ENCODE measurements at places on chromosomes 2 and 18. TPM values are rescaled to one million over a fixed set of nuclear protein-coding genes. Genes with fewer than 3 reads are reported as not detected.

GRCh38 chr2:8494589-8494988 is 187.3 kb upstream of the ID2 start:
- no peaks in the 10 kb centered on the region for H3K4me1 ChIP-seq
- H3K36me3 ChIP-seq = no peaks in the 10 kb centered on the region
- no peak overlapping the region for H3K4me3 ChIP-seq
- H3K27ac ChIP-seq = no peak overlapping the region
- no peak for DNase-seq

DNA sequence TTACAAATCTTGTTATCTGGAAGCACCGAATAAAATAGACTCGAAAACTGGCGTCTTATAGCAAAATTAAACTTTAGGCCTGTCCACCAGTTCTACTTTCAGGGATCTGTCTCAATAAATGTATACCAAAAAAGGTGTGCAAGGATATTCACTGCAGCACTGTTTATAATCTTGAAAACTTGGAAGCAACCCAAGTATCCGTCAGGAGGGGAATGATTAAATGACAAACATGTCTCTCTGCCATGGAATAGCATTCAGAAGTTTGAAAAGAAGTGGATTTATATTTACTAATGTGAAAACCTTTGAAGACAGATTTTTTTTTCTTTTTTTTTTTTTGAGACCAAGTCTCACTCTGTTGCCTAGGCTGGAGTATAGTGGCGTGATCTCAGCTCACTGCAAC is 32.3 kb upstream of the SATB2 start:
- no peaks in the 10 kb centered on the region for H3K4me1 ChIP-seq
- no peak for DNase-seq
- H3K4me3 ChIP-seq = no peak overlapping the region

DNA sequence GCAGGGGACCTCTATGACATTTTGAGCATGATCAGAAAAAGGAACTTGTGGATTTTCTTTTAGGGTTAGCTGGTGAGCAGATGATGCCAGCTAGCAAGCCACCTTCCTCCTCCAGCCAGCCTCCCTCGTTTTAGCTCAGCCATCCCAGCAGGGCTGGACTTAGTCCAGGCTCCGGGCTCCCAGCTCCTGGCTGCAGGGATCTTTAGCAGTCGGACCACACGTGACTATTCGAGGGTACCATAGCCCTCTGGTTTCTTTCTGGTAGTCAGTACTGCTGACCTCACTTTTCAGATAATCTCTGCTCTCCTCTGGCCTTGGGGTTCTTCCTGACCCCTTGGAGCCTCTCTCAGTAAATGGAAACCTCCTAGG is 31.8 kb downstream of the NCK2 start:
- no peak for DNase-seq
- peaks cover 12% of the 10 kb centered on the region for H3K36me3 ChIP-seq
- H3K27ac ChIP-seq = peak overlapping the region; percentile 91
- H3K4me3 ChIP-seq = peak overlapping the region; percentile 52

DNA sequence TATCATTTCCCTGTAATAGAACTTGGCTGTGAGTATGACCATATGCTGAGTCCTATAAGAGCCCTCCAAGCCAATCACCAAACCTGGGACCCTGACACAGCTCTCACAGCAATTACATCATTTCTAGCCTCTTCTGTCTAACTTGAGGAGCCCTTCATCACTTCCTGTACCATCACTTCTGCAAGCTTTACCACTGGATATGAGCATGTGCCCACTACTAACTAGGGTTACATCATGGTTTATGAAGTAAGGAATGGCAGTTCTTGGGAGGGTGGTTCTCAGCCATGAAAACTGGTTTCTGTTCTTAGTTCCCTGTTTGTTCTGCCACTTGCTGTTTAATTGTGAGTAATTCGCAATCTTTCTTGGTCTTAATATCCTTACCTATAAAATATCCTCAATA is 31.0 kb upstream of the EPB41L3 start:
- no peak overlapping the region for H3K27ac ChIP-seq
- H3K27me3 ChIP-seq = no peaks in the 10 kb centered on the region
- no peak overlapping the region for H3K4me3 ChIP-seq
- no peak for DNase-seq
- H3K4me1 ChIP-seq = no peaks in the 10 kb centered on the region
- H3K36me3 ChIP-seq = no peaks in the 10 kb centered on the region

DNA sequence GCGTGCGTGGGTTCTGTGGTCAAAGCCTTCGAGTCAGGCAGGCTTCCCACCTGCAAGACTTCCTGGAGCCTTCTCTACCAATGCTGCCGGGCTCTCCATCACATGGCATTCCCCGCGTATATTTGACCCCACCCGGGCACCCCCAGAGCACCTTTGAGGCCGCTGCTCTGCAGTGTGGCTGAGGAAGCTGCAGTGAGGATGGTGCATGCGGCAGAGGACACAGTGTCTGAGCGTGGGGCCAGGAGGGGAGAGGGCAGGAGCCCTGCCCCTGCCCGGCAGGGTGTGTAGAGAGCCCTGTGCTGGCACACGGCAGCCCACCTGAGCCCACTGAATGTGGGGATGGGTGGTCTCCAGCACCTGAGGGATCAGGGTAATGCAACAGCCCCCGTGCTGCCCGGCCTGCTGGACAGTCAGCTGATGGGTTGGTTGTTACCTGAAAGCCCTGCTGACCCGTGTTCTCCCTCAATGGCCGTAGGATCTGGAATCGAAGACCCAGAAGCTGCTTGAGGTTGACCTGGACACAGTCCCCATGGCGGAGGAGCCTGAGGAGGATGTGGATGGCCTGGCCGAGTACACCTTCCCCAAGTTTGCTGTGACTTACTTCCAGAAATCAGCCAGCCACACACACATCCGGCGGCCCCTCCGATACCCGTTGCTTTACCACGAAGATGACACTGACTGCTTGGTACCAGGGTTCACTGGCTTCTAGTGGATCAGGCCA is 36.8 kb upstream of the GPR17 start:
- no peak overlapping the region for H3K4me3 ChIP-seq
- DNase-seq = no peak
- no peaks in the 10 kb centered on the region for H3K36me3 ChIP-seq
- no peak overlapping the region for H3K27ac ChIP-seq
- H3K4me1 ChIP-seq = peaks cover 2% of the 10 kb centered on the region

Gene CCBE1
- 0.32 TPM for total RNA-seq

DNA sequence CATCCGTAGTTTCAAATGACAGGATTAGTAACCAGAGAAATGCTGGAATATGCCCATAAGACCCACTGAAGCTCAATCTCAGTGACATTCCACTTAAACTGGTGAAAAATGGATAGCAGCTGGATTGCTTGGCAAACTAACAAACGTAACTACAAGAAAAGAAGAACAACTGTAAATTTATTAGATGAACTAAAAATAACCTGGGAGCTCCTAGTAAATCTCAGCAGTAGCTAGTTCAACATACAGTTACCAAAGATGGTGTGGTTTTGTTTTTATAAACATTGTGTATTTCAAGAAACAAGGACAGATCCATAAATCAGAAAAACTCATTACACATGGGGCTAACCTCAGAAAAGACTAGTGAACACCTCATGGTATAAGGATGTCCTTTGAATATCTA is 531.9 kb downstream of the XIRP2 start:
- DNase-seq = no peak
- H3K4me3 ChIP-seq = no peak overlapping the region
- H3K4me1 ChIP-seq = no peaks in the 10 kb centered on the region
- no peak overlapping the region for H3K27ac ChIP-seq
- no peaks in the 10 kb centered on the region for H3K27me3 ChIP-seq

- H3K4me1 ChIP-seq = no peaks in the 10 kb centered on the region
- H3K36me3 ChIP-seq = no peaks in the 10 kb centered on the region
- H3K27me3 ChIP-seq = no peaks in the 10 kb centered on the region
- H3K27ac ChIP-seq = no peak overlapping the region
- no peak overlapping the region for H3K4me3 ChIP-seq
Measured at GRCh38 chr2:215705771-215706361, 270.0 kb upstream of the FN1 start.

GRCh38 chr18:12828116-12829051 is 55.7 kb downstream of the PTPN2 start:
- peaks cover 5% of the 10 kb centered on the region for H3K36me3 ChIP-seq
- no peaks in the 10 kb centered on the region for H3K4me1 ChIP-seq
- no peaks in the 10 kb centered on the region for H3K27me3 ChIP-seq
- no peak overlapping the region for H3K4me3 ChIP-seq
- DNase-seq = no peak
- H3K27ac ChIP-seq = no peak overlapping the region

Gene CRYGC
- not detected for total RNA-seq

Gene GRB14
- total RNA-seq = not detected

- H3K36me3 ChIP-seq = no peaks in the 10 kb centered on the region
- H3K4me1 ChIP-seq = no peaks in the 10 kb centered on the region
- no peaks in the 10 kb centered on the region for H3K27me3 ChIP-seq
- H3K4me3 ChIP-seq = no peak overlapping the region
- H3K27ac ChIP-seq = no peak overlapping the region
Measured at GRCh38 chr2:13686262-13686661, 946.3 kb upstream of the LRATD1 start.

Gene RTP5
- total RNA-seq = 1.2 TPM

GRCh38 chr2:54558188-54559005 is 102.3 kb downstream of the SPTBN1 start:
- DNase-seq = peak; percentile 62
- no peaks in the 10 kb centered on the region for H3K27me3 ChIP-seq
- H3K27ac ChIP-seq = peak overlapping the region; percentile 84
- H3K4me3 ChIP-seq = peak overlapping the region; percentile 88

- no peaks in the 10 kb centered on the region for H3K4me1 ChIP-seq
- H3K27me3 ChIP-seq = peaks cover 3% of the 10 kb centered on the region
Measured at GRCh38 chr2:226669905-226670304, 129.7 kb downstream of the IRS1 start.

DNA sequence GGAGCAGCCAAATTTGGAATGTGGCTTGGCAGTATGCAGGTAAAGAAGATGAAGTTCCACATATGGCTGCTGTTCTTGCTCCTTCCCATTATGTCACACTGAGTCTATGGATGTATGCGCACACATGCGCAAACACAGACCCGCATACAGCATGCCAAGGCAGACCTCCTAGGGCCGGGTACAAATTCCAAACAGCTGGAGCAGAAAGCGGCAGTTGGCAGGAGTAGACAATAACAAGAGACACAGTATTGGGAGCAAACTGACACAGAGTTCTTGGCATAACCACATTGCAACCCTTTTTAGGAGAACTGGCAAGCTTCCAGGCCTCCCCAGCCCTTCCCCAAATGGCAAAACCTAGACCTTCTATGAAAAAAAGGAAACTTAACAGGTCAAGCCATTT is 268.9 kb downstream of the SP3 start:
- no peak overlapping the region for H3K27ac ChIP-seq
- DNase-seq = no peak
- peaks cover 4% of the 10 kb centered on the region for H3K27me3 ChIP-seq
- H3K4me3 ChIP-seq = no peak overlapping the region
- no peaks in the 10 kb centered on the region for H3K4me1 ChIP-seq
- H3K36me3 ChIP-seq = no peaks in the 10 kb centered on the region

- H3K4me3 ChIP-seq = no peak overlapping the region
- peaks cover 2% of the 10 kb centered on the region for H3K27me3 ChIP-seq
- no peaks in the 10 kb centered on the region for H3K36me3 ChIP-seq
Measured at GRCh38 chr2:99810225-99810624, 320.4 kb upstream of the REV1 start.

Gene GBX2
- total RNA-seq = not detected

DNA sequence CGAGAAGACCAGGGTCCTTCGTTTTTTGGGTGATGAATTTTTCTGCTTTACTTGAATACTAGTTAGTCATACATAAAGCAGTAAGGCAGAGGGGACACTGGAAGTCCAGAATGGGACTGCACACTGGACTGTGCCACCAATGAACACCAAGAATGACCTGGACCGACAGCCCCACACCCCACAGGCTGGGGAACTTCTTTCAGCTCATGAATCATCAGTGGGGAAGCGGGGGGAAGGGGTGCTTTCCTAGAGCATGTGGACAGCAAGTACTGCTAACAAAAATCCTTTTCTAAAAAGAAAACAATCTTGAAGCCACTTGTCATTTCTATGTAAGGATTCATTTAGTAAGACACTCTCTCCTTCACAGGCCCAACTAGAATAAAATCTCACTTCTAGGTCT is 86.0 kb downstream of the DTNB start:
- H3K4me1 ChIP-seq = peaks cover 8% of the 10 kb centered on the region
- H3K27ac ChIP-seq = no peak overlapping the region
- no peaks in the 10 kb centered on the region for H3K27me3 ChIP-seq
- no peak for DNase-seq
- no peak overlapping the region for H3K4me3 ChIP-seq

DNA sequence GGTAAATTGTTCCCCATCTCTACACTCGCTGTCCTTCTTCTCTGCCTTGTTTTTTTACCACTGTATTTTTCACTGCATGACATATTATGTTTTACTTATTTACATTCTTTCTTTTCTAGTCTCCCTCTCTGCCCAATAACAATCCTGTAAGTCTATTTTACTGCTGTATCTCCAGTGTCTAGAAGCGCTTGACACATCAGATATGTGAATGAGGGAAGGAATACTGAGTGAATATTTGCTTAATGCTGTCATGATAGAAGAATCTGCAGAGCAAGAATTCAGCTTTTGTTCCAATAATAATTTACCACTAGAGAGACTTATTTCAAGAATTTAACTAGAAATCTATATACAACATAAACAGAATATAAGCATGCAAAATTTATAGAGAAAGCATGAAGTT is 99.5 kb downstream of the GALNT13 start:
- no peaks in the 10 kb centered on the region for H3K36me3 ChIP-seq
- H3K27ac ChIP-seq = no peak overlapping the region
- H3K4me1 ChIP-seq = no peaks in the 10 kb centered on the region
- H3K4me3 ChIP-seq = no peak overlapping the region

Gene WNT10A
- total RNA-seq = 10.7 TPM

DNA sequence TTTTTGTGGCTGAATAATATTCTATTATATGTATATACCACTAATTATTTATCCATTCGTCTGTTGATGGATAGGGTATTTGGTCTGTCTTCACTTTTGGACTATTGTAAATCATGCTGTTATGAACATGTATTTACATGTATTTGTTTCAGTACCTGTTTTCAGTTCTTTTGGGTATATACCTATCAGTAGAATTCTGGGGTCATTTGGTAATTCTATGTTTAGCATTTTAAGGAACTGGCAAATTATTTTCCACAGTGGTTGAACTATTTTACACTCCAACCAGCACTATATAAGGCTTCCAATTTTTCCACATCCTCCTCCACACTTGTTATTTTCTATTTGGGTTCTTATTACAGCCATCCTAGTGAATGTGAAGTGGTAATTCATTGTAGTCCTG is 12.4 kb upstream of the TANK start:
- peaks cover 13% of the 10 kb centered on the region for H3K36me3 ChIP-seq
- no peaks in the 10 kb centered on the region for H3K4me1 ChIP-seq
- no peak overlapping the region for H3K27ac ChIP-seq
- DNase-seq = no peak

GRCh38 chr2:16225545-16225944 is 285.2 kb downstream of the MYCN start:
- H3K4me1 ChIP-seq = no peaks in the 10 kb centered on the region
- no peak overlapping the region for H3K4me3 ChIP-seq
- no peak for DNase-seq
- no peaks in the 10 kb centered on the region for H3K36me3 ChIP-seq
- peaks cover 7% of the 10 kb centered on the region for H3K27me3 ChIP-seq

Gene STK36
- total RNA-seq = 19.7 TPM

- DNase-seq = no peak
- H3K36me3 ChIP-seq = peaks cover 7% of the 10 kb centered on the region
- H3K27me3 ChIP-seq = no peaks in the 10 kb centered on the region
- H3K4me3 ChIP-seq = no peak overlapping the region
- H3K4me1 ChIP-seq = peaks cover 2% of the 10 kb centered on the region
Measured at GRCh38 chr2:6986912-6987361, 69.7 kb downstream of the RNF144A start.

Gene CDK15
- not detected for total RNA-seq
